ENCODE measurements at places on chromosomes 2 and 18.

DNA sequence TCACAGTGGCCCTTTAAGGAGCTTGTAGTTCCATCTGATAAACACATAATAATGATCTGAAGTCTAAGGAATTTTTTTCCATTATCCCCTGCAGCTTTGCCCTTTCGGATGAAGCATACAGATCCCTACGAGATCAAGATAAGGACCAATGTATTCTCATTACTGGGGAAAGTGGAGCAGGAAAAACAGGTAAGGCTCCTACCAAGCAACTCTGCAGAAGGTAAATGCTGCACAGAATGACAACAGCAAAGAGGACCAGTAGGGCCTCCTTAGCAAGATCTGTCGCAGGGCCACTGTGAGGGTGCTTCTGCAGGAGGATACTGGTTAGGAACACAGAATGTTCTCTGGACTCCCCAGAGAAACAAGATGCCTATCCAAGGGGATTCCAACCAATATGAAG lies 84.6 kb downstream of the MYO1B start:
- DNase-seq = no peak

- no peak for DNase-seq
These were observed 161.0 kb downstream of the IRS1 start for GRCh38 chr2:226638576-226638975.

DNA sequence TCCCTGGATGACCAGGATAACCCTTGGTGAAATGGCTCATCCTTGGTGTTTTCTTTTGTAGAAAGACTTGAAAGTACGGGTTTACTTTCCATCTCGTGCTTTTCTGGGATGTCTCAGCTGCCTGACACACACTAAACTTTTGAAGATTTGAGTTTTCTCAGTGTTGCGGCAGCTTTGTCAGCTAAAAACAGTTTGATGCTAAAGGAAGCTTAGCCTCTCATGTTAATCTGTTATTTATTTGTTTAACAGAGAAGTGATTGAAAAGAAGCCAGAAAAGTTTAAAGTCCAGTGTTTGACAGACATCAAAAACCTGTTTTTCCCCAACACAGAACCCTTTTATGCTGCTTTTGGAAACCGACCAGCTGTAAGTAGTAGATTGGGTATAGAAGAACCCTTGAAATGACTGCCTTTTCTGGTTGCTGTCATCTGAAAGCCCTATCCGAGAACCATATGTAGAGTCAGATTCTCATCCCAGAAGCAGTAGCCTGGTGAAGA lies 72.8 kb downstream of the LPIN1 start:
- DNase-seq = no peak

DNA sequence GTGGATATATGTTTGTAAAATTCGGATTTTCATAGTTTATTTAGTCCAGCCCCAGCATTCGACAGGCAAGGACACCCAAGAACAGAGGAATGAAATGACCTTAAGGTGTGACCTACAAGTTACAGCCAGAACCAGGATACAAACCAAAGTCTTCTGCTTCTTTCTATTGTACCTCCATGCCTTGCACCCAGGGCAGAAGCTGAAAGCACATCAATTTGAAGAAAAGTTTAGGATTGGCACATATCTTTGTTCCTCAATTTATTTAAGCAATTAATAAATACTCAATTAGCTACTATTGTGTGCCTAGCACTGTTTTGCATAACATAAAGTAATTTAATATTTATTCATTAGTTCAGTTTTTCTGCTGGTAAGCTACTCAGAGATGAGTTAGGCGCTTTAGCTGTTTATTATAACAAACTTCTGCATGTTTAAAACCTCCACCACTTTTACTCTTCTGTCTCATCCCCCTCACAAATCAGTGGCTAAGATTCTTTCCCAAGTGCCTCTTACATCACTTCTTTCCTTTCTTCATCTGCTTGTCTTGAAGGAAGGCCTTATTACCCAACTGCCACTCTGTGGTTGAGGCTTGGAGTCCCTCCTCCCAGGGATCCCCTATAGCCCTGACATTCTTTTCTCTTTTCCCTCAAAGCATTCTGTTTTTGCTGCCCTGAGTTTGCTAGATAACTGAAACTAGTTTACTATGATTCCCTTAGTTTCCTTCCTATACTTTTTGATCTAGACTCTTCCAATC lies 37.1 kb upstream of the DARS1 start:
- DNase-seq = no peak

GRCh38 chr18:6917072-6917471 lies 187.6 kb downstream of the ARHGAP28 start:
- no peak for DNase-seq

GRCh38 chr2:39469807-39470206 lies 32.7 kb upstream of the MAP4K3 start:
- no peak for DNase-seq

GRCh38 chr2:143150287-143150686 lies 21.1 kb downstream of the ARHGAP15 start:
- no peak for DNase-seq

GRCh38 chr2:128485761-128486639 lies 167.3 kb upstream of the HS6ST1 start:
- DNase-seq = no peak

GRCh38 chr2:171217330-171217729 lies 56.6 kb upstream of the TLK1 start:
- no peak for DNase-seq

DNA sequence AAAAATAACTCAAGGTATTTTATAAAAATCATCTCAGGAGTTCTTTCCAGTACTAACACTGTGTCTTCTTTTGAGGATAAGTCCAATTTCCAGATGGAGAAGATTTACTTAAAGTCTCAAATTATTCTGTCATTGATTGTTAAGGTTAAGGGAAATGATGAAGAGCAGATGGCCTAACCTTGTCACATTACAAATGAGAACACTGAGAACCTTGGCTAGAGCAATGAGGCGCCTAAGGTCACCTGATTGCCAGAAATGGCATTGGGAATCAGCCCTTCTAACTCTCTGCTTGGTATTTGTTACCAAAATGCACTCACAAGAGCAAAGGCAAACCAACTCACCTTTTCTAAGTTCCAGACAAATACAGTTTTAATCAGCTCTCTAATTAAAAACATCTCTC lies 835.1 kb downstream of the RNF144A start:
- no peak for DNase-seq

DNA sequence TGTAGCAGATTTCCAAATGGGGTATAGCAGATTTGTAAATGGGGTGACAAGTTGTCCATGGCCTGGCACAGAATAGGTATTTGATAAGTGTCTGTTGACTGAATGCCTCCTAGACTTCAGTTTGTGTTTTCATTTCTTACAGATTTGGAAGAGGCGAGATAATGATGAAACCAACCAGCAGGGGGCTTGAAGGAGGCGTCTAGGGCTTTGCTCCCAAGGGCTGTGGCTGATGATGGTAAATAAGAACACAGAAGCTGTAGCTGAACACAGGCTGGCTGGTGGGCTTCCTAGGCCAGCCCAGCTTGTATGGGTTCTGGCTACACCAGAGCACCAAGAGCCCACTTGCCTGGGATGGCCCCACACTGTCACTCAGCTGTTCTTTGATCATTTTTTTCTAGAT lies 19.4 kb downstream of the SFTPB start:
- no peak for DNase-seq

DNA sequence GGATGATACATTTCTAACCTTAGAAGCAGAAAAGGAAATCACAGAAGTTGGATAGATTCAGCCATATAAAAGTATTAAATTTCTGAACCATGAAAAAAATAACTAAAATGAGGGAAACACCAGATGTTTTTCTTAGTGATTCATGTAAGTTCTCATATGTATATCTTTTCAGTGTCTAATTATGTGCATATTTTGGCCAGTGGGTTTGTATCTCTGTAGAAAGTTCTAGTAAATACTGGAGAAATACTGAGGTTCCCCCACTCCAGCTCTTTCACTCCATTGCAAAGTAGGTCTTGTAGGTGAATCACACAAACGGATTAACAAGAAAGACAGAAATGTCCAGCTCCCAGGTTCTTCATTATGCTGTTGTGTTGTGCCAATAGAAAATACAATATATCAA lies 222.3 kb downstream of the NEDD4L start:
- no peak for DNase-seq

DNA sequence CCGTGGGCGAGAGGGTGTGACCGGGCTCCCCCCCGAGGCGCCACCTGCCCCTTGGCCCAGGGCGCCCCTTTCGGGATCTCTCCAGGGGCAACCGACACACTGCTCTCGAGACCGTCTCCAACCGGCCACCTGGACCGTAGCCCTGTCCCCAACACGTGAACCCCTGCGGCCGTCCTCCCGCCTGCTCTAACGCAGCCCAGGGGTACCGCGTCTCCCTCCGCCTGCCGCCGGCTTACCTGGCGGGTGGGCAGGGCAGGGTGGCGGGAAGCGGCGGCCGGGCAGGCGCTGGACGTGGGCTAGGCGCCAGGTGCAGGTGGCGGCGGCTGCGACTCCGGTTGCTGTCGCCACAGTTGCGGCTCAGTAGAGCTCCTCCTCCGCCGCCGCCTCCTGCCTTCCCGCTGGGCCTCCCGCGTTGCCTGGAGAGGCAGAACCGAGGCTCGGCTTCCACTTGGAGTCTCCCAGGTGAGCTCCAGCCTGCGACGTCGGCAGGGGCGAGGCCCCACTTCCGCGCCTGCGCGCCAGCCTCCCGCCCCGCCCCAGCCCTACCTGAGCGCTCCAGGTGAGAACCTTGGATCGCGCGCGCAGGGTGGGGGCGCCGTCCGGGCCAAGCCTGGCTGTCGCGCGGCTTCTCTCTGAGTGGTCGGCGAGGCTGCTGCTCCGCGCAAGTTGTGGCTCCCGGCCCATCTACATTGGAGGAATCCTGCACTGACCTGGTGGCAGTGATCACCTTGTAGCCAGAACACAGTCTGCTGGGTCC lies at the start of gene GALNT3:
GALNT3 (minus strand) TSS at position 469 of the 757 bp plus-strand sequence. CDS start 23,547 bp downstream, outside the sequence.
- DNase-seq = peak; percentile 84

DNA sequence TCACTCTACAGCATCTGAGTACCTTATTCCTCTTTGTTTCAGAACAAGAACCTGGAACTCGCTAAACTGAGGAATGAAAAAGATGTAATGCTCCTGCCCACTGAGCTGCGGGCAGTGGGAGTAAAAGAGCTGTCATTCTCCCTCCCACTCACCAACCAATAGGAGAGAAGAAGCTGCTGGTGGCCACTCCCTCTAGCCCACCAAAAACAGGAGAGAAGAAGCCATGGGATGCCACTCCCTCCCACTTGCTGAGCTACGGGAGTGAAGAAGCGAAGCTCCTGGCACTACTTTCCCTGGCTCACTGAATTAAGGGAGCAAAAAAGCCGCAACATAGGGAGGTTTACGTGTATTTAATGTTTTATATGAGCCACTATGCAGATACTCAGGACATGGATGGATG lies 53.7 kb downstream of the RIT2 start:
- no peak for DNase-seq

- DNase-seq = no peak
These were observed 67.0 kb downstream of the SP3 start for GRCh38 chr2:173898178-173898668.

DNA sequence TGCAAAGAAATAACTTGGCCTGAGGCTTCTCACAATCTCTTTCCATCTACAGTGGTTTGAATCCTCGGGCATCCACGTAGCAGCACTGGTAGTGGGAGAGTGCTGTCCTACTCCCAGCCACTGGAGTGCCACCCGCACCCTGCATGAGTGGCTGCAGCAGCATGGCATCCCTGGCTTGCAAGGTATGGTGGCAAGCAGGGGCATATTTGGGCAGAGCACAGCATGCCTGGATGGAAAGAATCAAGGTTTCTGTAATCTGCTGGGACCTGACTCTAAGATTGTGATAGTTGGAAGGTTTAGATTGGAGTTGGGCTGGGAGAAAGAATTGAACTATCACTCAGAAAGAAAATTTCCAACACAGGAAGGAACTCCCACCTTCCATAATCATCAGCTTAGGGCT lies 4.0 kb downstream of the CAD start:
- no peak for DNase-seq

- peak; percentile 26 for DNase-seq
These were observed 293.8 kb upstream of the SLC14A2 start for GRCh38 chr18:45321520-45321919.

- no peak for DNase-seq
These were observed 137.9 kb upstream of the UBE2E3 start for GRCh38 chr2:180842461-180842860.

Data from NCI-H1105 treated with DMSO at 0.1 percent for 48 hours (cell line).